ENCODE measurements at places on chromosomes 7 and 10.

DNA sequence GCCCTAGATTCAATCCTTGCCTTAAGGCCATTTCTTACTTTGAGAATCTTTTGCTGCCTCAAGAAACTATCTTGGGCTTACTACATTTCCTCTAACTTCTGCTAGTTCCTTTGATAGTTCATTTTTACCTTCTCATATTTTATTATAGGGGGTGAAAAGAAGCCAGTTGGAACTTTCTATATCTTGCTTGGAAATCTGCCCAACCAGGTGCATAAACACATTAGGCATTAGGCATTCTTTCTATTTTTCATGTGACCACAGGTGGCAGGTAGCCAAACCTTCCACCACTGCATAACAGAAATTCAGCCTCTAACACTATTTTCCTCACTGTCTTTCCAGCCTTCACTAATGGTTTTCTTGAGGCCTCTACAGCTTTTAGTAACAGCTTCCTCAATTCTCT is 300.0 kb upstream of the SP8 start:
- DNase-seq, result no peak

- no peak for DNase-seq
Observed at GRCh38 chr7:45710271-45711160, 136.3 kb downstream of the ADCY1 start.

DNA sequence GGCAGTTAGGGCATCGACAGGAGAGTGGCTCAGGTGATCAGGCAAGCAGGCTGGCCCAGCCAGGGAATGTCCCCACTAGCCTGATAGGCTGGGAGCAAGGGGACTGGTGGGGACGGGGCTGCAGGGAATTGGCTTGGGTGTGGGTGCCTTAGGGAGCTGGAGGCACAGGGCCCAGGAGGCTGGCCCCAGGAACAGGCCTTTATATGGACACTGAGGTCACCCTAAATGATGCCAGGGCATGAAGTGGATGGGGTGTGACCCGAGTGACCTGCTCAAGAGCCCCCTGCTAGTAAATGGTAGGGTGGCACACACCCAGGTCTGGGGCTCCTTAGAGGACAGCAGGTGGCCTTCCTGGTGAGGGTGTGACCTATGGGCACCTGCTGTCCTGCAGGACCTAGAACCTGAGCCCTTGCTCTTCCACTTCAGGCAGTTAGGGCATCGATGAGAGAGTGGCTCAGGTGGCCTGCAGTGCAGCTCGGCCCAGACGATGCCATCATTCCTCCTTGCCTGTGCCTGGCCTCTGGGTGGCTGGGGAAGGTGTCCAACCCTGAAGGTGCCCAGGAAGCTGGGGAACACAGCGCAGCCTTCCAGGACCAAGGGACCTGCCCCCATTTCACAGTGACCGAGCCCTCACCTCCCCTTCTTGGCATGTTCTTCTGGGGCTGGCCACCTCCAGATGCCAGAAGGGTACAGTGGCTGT is 51.7 kb upstream of the LEP start:
- no peak for DNase-seq

DNA sequence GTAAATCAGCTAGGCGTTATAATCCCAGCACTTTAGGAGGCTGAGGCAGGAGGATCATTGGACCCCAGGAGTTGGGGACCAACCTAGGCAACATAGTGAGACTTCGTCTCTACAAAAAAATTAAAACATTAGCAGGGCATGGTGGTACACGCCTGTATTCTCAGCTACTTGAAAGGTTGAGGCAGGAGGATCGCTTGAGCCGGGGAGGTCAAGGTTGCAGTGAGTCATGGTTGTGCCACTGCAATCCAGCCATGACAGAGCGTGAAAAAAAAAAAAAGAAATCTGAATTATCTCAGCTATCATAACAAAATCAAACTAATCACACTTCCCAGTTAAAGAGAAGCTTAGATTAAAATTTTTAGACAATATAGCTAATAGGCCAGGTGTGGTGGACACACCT is 35.3 kb downstream of the ATAD1 start:
- DNase-seq, result no peak

- no peak for DNase-seq
Observed at GRCh38 chr7:41735206-41735605, 32.3 kb upstream of the INHBA start.

DNA sequence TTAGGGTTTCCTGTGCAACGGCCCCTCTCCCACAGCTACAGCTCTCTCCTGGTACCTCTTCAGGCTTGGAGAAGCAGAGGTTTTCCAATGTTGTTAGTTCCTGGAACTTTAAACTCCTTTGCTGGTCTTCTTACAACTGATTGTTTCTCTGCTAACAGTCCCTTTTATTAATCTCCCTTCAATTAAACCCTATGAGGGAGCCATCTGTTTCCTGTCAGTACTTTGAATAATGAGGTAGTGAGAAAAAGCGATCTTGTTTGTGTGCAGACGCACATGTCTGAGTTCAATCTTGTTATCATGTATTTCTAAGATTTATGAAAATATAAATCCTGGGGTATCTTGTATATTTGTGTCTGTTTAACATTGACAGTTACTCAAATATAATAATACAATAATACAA is 102.4 kb downstream of the MDFIC start:
- DNase-seq, result no peak

DNA sequence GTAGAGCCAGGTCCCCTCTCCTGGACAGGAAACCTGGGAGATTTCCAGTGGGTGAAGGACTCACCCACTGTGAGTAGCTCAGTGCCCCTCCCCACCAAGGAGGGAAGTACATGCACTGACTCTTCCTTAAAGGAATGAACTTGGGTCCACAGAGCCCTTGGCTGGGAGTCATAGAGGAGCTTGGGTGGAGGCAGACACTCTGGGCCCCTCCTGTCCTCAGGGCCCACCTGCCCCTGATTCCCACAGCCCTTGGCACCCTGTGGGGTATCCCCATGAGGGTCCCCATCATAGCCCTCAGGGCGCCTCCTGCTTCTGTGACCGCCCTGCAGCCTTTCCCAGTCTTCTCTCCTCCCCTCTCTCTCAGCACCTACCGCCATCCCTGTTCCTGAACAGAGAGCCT is 3.7 kb downstream of the EN2 start:
- DNase-seq, result no peak

DNA sequence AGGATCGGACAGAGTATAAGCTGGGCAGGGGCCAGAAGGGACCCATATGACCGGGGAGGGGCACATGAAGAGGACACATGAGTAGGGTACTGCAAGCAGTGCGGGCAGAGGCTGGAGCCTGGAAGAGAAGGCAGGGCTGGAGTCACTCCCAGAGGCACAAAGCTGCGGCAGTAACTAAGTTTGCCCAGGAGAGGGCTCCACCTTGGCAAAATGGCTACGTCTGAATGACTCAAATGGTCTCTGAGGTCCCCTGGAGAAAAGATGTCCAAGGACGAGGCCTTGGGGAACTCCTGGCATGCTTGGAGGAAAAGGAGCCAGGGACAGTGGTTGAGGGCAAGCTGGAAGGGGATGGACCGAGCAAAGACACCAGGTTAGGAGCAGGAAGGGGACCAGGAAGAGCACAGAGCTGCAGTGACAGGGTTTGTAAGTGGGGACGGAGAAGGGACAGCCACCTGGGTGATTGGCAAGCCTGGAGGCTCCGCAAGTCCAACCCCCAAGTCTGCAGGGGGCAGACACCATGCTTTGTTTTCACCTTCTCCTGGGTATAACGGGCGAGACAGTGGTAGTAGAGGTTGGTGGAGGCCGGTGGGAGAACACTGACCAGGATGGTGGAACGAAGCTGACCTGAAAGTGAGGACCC is 43.1 kb upstream of the LBX1 start:
- DNase-seq, result peak; percentile 54

GRCh38 chr10:1229116-1229515 is 172.9 kb downstream of the WDR37 start:
- DNase-seq, result no peak

GRCh38 chr7:43021431-43021830 is 89.3 kb downstream of the MRPL32 start:
- DNase-seq, result no peak

DNA sequence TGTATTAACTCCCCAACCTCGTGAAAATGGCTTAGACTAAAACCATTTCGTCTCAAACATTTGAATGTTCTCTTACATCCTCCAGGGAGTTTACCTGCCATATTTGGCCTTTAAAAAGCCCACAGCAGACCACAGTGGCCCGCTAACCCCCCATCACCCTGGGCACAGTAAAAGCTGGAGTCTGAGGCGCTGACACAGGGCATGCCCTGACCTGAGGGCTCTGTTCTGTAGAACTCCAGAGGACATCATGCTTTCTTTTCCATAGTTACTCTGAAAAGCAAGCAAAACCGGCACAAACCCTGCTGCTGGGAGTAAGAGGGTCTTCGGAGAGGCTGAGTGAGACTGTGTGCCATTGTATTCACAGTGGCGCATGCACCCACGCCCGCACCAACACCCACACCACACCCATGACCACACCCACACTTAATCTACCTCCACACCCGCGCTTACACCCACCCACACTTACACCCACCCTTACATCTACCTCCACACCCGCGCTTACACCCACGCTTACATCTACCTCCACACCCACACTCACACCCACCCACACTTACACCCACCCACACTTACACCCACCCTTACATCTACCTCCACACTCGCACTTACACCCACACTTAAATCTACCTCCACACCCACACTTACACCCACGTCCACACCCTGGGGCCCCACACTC is 32.1 kb downstream of the LRRC27 start:
- no peak for DNase-seq

DNA sequence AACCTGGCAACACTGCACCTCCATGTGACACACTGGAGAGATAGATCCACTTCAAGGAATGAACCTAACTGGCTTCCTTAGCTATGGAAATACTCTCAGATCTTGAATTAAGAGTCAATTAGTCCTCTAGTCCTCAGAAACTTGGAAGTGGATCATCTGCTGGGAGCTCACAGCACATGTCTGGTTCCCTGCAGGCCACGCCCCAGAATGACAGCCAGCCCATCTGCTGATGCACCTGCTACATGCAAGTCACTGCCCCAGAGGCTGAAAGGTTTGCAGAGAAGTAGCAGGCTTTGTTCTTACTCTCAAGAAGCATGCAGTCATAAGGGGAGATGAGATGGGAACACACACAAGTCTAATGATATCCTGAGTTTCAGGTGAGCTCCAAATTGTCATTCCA is 275.9 kb downstream of the SKAP2 start:
- DNase-seq, result no peak

DNA sequence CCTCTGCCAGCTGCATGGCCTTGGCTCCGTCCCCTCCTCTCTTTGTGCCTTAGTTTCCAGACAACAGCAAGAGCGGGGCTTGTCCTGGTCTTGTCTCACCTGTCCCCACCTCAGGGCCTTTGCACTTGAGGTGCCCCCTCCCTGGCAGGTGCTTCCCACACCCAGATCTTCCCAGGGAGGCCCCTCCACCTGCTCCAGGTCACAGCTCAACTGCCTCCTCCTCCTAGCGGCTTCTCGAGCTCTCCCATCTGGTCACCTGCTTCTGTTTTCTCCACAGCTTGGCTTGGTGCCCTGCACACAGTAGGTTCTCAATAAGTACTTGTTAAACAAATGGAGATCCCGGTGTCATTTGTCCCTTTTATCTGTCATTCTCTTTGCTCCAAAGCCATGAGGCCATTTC is 64.3 kb upstream of the ZNF716 start:
- no peak for DNase-seq

- no peak for DNase-seq
Observed at GRCh38 chr7:16698200-16698905, 52.4 kb downstream of the BZW2 start.

GRCh38 chr7:123770378-123770777 is 21.6 kb upstream of the WASL start:
- DNase-seq, result peak; percentile 1

DNA sequence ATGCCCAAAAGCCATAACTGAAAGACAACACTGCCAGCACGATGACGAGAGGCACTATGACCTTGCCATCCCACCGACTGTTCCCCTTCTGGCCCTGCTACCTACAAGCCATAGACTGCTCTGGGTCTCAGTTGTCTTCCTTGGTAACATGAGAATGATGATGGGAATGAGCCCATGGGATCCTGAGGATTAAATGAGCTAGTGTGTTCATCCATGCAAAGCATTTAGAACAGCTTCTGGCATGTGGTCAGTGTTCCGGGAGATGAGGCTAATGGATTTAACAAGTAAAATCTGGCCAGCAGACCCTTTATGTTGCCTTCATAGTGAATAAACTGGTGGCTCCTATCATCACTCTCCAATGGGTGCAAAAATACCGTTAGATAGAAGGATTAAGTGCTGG is 62.4 kb upstream of the WDR11 start:
- no peak for DNase-seq

DNA sequence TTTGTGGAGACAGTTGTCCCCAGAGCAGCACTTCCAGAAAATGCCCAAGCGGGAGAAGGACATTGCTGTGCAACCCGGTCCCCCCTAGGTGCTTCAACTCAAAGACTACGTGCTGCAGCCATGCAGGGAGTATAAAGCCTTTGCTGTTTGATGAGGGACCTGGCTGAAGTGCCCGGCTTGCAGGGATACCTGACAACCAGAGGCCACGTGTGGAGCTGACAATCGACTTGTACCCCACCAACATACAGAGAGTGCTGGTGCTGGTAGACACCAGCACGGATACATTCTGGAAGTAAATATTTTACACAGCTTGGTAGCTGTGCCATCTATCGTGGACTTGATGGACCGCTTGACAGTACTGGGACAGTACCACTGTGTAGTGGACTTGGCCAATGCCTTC is 240.6 kb downstream of the CACNA2D1 start:
- no peak for DNase-seq

GRCh38 chr10:131898061-131898460 is 2.7 kb upstream of the PPP2R2D start:
- DNase-seq, result no peak

DNA sequence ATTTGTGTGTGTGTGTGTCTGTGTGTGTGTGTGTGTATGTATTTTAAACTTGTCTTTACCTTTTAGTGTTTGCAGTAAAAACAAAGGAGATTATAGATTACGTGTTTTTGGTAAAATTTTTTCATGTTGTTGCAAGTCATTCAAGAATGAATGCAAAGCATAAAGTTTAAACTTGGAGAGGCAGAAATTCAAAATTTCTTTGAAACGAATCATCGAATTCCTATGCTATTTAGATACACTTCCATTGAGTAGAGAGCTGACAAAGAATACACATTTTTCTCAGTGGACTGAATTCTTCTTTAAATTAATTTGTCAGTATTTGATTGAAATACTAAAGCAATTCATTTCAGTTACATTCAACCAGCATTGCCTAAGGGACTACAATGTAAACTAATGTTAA is 66.0 kb upstream of the HDAC9 start:
- no peak for DNase-seq

GRCh38 chr7:1151156-1151555 is 8.8 kb downstream of the ZFAND2A start:
- no peak for DNase-seq

DNA sequence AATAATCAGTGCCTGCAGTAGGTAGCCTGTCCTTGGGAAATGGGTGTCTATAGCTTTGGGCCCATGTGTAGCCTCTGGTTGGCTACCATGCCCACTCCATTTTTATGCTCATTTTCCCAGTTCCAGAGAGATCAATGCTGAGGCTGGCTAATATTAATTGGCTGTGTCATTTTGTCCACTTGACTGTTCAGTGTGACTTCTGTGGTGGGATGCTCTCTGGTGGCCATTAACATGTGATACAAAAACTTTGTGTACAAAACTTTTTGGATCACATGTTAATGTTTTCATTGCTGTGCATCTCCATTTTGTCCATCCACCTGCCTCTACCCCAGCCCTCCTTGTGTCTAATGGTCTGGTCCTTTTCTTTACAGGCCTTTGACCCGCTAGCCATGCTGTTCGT is 22.7 kb downstream of the VIM start:
- DNase-seq, result no peak
